ENCODE measurements at places on chromosomes 3 and 15.
A peak's percentile ranks its signal among the peaks of the same experiment; 100 is the strongest.

DNA sequence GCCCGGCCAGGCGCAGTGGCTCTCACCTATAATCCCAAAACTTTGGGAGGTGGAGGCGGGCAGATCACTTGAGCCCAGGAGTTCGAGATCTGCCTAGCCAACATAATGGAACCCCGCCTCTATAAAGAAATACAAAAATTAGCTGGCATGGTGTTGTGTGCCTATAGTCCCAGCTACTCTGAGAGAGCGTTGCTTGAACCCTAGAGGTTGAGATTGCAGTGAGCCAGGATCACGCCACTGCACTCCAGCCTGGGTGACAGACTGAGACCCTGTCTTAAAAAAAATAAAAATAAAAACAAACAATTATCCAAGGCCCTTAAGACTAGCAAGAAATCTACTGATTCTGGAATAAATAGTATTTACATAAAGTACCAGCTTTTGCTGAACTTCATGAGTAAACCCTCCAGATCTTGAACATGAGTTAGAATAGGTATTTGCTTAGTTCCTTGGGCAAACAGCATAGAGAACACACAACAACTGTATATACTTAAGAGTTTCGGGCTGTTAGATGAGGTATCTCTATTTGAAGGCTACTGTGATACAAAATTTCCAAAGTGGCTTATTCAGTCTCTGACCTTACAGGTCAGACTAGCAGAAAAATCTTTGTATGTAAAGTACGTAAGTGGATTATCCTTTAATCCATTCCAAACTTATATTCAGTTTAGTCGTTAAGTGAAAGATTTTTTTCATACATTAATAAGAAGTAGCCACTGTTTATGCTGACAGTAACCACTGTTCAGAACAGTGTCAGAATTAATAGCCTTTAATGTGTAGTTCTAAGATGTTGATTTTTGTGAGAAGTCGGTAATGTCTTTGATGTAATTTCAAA, 171.1 kb upstream of the CGNL1 start:
- no peak for DNase-seq

DNA sequence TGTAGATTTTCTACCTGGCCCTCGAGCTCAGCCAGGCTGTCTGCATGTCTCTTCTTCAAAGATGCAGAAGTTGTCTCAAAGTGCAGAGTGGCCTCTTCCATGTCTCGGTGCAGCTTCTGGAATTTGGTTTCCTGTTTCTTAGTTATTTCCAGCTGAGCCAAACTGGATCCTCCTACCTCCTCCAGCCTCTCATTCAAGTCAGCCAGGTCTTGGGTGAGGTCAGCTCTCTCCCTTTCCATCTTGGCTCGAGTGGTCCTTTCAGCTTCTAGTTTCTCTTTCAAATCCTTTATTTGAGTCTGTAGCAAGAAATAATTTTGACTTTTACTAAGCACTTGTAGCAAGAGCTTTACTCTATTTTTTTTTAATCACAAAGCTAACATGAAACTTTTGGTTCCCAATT, 81.8 kb downstream of the MYH15 start:
- no peak for DNase-seq

- no peak for DNase-seq
Measured at GRCh38 chr15:38335116-38335515, 82.5 kb downstream of the SPRED1 start.

GRCh38 chr3:195043607-195044339, 227.2 kb downstream of the XXYLT1 start:
- no peak for DNase-seq

DNA sequence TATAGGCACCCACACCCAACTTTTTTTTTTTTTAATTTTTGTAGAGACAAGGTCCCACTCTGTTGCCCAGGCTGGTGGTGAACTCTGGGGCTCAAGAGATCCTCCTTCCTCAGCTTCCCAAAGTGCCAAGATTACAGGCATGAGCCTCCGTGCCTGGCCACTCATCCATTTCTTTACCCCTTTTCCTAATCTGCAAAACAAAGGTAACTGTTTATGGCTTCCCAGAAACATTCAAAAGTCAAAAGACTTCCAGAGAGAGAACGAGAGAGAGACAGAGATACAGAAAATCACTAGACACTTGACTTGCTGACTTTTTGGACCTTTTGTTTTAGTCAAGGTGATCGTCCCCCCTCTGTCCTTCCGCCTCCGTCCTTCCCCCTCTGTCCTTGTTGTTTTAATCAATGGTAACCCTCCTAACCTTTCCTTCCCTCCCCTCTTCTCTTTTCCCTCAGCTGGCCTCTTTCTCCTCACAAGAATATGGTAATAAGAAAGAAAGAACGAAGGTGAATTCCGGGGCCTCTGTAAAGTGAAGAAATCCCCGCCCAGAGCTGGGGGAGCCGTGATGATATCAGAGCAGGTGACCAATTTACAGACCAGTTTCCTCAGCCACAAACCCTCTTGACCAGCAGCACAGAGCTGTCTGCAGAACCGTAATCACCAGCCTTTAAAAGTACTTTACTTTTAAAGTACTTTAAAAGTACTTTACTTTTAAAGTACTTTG, 21.9 kb downstream of the KLHL6 start:
- DNase-seq = no peak

DNA sequence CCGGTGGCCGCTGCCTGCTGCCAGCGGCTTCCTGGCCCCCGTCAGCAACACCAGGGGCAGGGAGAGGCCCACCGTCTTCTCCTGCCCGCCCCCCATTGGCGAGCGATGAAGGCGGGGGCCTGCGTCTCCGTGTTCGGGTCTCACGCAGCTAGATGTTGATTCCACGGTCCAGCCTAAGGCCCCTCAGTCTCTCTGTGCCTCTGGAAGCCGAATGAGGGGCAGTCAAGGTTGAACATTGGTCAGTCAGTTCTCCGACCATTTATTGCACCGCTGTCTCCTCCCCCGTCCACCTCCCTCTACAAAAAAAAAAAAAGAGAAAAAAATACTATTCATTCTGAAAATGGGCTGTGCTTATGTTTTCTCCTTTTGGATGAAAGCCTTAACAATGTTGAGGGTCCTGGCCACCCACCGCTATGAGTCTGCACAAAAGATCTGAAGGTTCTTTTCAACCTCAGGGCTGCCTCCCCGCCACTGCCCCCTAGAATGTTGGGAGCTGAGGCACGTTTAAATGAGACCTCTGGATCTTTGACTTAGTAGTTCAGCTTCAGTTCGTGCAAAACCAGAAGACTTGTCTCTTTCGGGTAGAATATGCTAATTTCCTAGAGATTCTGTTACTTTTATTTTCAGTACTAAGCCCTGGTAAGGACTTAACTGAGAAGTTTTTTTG, 736 bp downstream of the IREB2 start:
- peak; percentile 58 for DNase-seq

GRCh38 chr15:68707386-68707785, 113.3 kb downstream of the ANP32A start:
- DNase-seq = no peak

DNA sequence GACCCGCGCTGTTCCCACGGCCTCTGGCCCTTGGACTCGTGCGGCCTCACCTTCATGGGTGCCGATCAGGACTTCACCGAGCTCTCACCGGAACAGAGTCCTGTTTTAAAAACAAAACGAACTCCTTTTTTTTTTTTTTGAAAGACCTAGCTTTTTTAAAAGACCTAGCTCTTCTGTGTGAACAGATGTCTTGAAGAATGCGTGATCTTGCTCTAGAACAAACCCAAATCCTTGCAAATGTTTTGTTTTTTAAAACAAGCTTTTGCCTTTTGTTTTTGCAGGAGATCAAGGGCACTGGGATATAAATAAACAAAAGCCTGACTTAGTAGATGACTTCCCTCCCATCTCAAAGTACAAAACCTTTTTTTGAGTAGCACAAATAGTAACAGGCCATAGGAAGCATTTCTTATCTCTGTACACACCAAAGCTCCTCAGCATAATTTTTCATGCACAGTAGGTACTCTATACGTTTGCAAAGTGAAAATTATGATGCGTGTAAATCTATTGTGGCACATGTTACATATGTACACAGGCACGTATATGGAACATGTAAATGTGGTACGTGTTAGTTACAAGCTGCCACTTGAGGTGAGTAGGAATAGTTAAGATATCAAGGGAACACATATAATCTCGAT, 1.1 kb upstream of the MSL2 start:
- DNase-seq = no peak

DNA sequence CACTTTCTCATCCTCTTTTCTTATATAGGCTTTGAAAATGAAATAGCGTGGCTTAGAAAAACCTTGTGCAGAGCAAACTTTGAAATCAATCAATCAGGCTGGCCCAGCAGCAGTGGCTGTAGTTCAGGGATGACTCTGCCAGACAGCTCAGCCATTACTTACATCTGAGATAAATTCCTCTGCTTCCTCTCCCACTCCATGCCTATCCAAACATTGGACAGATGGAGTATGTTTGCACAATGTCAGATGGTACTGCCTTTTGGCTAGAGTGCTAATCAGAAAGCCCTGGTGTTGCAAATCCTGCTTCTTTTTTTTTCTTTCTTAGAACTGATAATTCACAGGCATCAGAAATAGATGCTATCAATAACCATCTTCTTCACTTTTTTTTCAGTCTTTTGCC, 1065.1 kb downstream of the AGBL1 start:
- no peak for DNase-seq

- no peak for DNase-seq
Measured at GRCh38 chr15:89002830-89003229, 85.4 kb upstream of the ABHD2 start.

- no peak for DNase-seq
Measured at GRCh38 chr15:73727330-73727976, 25.7 kb downstream of the INSYN1 start.

- DNase-seq = peak; percentile 59
Measured at GRCh38 chr15:77907824-77908751, 169.4 kb downstream of the TBC1D2B start.

GRCh38 chr15:48324949-48325348, 6.3 kb upstream of the DUT start:
- no peak for DNase-seq

- no peak for DNase-seq
Measured at GRCh38 chr3:197901626-197902025, 48.4 kb upstream of the RPL35A start.

DNA sequence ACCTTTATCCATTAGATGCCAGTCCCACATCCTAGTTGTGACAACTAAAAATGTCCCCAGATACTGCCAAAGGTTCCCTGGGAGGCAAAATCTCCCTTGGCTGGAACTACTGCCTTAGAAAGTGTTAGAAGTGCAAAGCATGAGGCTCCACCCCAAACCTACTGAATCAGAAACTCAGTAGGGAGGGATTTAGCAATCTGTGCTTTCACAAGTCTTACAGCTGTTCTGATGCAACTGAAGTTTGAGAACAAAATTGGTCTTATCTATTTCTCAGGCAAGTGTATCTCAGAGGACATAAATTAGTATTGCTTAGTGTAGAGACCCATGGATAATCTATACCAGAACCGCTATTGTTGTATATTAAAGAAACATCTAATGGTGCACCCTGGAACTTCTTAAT, 70.2 kb downstream of the CLDN1 start:
- DNase-seq = no peak

- no peak for DNase-seq
Measured at GRCh38 chr3:1037631-1038030, 55.2 kb upstream of the CNTN6 start.

DNA sequence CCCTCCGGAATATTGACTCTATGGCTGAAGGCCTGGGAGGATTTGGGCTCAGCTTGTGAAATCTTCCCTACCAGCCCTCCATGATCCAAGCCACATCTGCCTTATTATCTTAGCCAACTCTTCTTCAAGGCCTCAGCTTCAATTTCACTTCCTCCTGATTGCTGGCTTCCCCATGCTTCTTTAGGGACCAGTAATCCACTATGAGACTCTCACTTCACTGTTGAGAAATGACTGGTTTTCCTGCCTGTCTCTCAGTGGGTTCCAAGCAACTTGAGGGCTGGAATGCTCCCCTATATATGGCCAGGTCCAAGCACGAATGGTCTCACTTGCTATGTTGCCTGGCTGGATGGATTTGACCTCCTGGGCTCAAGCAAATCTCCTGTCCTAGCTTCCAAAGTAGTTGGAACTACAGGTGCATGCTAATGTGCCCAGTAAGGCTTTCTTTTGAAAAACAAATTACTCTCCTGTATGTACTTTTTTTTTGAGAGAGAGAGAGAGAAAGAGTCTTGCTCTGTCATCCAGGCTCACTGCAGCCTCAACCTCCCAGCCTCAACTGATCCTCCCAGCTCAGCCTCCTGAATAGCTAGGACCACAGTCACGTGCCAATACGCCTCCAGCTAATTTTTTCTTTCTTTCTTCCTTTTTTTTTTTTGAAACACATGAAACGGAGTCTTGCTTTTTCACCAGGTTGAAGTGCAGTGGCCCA, 7.9 kb upstream of the PIK3CB start:
- no peak for DNase-seq

DNA sequence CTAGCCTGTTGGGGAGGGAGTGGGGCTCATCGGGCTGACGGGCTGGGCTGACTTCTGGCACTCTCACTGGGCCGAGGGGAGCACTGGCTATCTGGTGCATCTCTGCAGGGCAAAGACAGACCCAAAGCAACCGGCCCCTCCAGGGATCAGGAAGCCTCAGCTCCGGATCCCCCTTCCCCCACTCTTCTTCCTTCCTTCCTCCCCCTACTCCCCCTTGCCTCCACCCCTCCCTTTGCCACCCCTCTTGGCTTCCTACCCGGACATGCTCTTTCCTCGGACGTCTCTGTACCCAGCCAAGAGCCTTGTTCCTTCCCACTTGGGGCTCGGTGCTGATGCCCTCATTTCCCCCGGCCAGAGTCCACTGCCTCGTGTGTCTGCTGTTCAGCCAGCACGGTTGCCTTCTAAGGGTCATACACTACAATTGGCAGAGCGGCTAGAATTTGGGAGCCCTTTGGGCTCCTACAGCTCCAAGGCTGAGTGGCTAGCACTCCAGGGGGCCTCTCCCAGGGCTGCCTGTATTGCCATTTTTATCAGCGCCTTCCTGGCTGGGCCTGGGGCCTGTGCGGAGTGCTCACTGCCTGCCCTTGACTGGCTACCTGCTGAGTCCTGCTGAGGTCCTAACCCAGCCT, 10.9 kb downstream of the SEMA3F start:
- DNase-seq = no peak

DNA sequence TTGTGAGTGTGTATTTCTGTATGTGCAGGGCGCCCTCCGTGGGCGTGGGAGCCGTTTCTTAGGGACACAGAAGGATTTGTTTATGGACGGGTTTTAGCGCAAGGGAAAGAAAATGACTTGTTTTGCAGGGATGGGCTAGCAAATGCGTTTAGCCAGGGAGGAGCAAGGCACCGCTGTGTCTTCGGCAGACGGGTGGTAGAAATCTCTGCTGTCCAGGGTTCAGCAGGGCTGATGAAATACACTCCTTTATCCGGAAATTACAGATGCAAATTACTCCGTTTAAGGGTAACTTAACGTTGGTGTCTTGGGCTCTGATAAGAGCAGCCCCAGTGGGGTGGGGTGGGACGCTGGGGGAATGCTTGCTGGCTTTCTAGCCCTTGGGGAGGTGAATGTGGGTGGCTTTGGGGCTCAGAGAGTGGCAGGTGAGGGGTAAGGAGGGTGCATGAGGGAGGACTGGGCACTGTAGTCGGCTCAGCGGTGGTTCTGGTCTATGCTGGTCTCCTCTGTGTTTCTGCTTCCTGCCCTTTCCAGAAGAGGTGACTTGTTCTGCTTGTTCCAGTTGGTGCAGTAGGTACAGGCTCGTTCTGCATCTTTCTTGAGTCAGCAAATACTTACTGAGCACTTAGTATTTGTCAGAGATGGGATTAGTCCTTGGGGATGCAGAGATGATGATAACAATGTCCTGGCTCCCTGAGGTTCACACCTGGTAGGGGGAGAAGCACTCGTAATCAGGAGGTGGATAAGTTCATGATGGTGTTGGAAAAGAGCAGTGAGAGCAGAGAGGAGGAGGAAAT, 954 bp downstream of the SV2B start:
- DNase-seq = no peak
